ENCODE measurements at places on chromosomes 7 and 10. TPM values are rescaled to one million over a fixed set of nuclear protein-coding genes. Genes with fewer than 3 reads are reported as not detected.
A peak's percentile ranks its signal among the peaks of the same experiment; 100 is the strongest.

Gene SFTPA2
- total RNA-seq, result 3.5 TPM

Gene ATG9B
- 33.0 TPM for total RNA-seq

GRCh38 chr10:86287110-86287793, 79.3 kb downstream of the GRID1 start:
- DNase-seq, result peak; percentile 16

GRCh38 chr10:63884426-63884825, 363.2 kb downstream of the REEP3 start:
- no peak for DNase-seq

Gene TSPAN12
- total RNA-seq, result 10.7 TPM

GRCh38 chr7:25727446-25727845, 424.6 kb upstream of the NFE2L3 start:
- no peak for DNase-seq

Gene OR9A2
- total RNA-seq, result not detected

DNA sequence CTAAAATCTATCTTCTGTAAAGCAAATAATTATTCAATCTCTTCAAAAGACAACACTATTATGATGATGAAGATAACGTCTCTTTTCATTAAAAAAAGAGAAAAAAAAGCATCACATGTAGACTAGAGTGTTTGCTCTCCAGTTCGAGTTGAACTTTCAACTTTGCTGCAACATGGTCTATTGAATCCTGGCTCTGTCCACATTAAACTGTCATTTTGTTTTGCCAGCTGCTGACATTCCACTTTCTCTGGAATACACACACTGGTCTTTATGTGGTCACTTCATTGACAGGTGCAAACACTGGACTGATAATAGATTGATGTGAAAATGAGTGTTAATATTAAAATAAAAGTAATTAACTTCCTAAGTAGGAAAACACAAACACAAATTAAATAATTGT, 61.7 kb downstream of the PTF1A start:
- DNase-seq, result no peak

GRCh38 chr10:34216348-34216945, 598.6 kb downstream of the PARD3 start:
- DNase-seq, result no peak

- no peak for DNase-seq
These were observed 23.1 kb downstream of the KCP start for GRCh38 chr7:128887169-128888038.
